ENCODE measurements at places on chromosomes 2 and 18.

- no peak for DNase-seq
Measured at GRCh38 chr2:37641582-37642171, 29.8 kb downstream of the CDC42EP3 start.

DNA sequence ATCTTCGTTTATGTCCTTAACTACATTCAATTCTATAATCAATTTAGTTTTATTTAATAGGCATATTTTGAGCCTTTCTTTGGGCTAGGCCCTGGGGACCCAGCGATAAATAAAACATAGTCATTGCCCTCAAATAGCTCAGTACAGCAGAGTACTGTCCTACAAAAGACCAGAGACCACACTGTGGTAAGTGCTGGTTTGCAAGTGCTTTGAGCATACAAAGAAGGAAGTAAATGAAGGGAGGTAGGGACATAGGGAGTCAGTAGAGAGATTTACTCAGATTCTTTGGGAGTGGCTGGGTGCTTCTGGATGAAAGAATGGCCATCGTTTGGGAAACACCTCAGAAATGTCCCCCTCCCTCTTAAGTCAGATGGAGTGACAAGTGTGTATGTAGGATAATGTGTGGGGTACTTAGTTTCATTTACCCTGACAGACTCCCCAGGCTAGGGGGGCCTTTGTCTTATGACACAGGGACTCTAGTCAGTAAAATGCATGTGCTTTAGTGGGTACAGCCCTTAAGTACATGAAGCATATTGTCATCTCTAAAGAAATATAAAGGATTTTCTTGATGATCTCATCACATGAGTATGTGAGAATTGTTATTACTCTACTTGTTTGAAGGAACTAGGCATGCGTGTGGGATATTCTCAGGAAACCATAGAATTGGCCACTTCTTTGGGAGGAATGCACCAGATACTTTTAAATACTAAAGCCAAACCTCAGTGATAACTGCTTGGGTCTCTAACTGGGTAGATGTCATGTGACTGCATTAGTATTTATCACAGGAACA lies 35.1 kb downstream of the MAPRE2 start:
- no peak for DNase-seq

- no peak for DNase-seq
Measured at GRCh38 chr2:84613082-84613481, 96.8 kb downstream of the DNAH6 start.

- DNase-seq: no peak
Measured at GRCh38 chr2:111691164-111691875, 192.7 kb downstream of the ANAPC1 start.

DNA sequence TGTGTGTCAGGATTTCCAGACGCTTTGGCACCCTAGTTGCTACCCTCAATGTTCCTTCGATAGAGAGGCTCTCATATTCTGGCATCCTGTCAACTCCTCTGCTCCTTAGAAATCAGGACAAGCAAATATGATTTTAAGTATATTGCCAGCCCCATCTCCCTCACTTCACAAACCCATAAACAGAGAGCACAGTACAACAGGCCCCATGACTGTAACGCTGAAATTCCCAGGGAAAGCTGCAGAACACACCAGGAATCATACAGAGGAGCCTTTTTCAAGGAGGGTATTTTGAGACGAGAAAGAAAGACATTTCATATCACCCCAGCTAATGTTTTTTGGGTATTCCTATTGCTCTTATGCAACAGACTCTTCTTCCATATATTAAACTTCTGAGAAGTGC lies 162.9 kb downstream of the NAPG start:
- DNase-seq: no peak

DNA sequence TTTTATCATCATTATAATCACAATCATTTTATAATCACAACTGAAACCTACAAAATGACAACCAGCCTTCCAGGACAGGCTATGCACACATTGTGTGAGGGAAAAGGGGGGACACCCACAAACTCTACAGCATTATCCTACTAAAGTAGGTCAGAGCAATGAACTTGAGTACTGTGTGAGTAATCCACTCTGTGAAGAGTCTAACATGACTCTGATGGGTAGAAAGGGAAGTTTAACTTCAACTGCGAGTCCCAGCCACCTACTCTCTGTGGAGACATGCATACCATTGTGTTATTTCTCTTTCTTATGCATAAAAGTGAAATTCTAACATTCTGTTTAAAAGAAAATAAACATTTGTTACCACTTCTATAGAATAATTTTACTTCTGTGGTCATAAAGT lies 177.9 kb downstream of the ZNF516 start:
- DNase-seq: no peak

DNA sequence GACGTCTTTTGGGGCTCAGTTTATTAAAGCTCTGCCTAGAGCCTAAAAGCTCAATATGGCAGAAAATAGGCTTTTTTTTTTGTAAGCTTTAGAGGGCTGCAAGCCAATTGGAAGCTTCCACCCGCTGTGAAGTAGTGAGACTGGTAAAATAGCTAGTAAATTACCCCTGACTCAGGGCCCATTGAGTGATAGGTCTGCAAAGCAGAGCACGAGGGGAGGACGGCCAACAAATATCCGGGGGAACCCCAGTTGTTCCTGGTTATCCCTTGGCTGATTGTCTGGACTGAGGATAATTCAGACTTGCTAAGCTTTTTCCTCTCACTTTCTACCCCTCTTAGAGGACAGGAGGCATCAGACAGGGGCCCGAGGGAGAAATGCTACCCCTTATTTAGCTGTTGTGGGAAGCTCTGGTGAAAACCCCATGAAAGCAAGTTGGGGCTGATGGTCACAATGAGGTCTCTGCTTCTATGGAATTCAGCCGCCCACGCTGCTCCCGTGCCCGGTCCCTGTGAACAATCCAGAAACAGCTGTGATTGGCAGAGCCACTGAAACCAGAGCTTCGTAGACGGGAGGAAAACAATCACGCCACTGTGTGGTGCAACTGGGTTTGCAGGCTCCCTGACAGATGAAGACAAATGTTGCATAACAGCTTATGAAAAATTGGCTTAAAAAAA lies 141.9 kb upstream of the LGALSL start:
- DNase-seq: no peak

DNA sequence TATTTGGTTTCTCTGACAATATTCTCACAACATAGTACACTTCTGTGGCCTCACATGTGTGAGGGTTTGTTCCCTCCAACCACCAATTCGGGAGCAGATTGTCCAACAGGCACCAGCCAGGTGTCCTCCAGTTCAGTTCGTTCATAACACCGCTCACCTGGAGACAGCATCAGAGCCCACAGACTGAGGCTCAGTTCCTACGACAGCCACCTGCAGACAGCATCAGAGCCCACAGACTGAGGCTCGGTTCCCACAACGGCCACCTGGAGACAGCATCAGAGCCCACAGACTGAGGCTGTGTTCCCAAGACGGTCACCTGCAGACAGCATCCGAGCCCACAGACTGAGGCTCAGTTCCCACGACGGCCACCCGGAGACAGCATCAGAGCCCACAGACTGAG lies 58.2 kb upstream of the SNTG2 start:
- DNase-seq: no peak

GRCh38 chr2:214560176-214560575 lies 149.3 kb downstream of the VWC2L start:
- DNase-seq: no peak

DNA sequence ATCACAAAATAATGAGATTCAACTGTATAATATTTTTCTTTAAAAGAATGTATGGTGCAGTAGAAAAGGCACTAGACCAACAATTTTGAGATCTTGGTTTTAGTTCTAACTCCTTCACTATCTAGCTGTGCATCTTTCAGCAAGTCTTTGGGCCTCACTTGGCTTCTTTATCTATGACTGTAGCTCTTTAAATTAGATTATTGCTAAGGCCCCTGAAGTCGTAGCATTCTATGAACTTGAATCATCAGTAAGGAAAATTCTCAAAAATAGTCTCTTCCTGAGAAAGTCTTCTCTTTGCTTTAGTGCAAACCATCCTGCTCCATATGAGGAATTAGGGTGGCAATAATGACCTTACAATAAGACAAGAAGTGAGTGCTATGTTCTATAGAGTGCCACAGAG lies 140.4 kb downstream of the FTCDNL1 start:
- no peak for DNase-seq

DNA sequence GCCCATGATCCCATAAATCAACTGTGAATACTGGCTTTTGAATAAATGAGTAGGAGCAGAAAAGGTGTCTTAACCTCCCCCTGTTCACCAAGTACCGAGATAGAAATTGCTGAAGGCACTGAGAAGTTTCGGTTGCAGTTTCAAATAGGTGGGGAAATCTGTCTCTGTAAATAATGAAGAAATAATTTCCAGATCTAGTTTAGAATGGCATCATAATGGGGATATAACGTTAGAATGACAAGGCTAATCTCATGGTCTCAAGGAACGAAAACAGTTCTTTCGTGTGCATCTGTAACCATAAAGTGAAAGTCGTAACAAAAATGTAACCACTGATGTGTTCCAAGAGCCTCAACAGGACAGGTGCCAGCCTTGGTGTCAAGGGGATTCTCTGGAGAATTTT lies 49.9 kb upstream of the TMEM18 start:
- DNase-seq: no peak

DNA sequence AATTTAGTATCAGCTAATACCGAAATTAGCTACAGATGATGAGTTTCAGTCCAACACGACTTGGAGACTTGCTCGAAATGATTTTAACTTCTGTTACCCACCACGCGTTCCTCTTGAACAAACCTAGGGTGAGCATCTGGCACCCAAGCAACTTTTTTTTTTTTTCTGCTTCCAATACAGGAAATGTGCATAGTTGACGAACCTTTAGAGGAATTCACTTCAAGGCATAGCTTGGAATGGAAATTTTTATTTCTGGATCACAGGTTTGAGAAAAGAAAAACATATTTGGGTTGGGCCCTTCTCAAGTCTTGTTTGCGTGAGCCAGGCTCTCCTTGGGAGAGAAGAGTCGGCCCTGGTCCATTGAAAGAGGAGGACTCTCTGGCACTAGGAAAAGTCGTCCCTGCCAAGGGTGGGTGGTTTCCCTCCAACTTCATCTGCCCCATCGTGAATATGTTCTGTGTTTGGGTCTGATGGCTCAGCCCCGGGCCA lies 37.4 kb upstream of the RPL31 start:
- no peak for DNase-seq

DNA sequence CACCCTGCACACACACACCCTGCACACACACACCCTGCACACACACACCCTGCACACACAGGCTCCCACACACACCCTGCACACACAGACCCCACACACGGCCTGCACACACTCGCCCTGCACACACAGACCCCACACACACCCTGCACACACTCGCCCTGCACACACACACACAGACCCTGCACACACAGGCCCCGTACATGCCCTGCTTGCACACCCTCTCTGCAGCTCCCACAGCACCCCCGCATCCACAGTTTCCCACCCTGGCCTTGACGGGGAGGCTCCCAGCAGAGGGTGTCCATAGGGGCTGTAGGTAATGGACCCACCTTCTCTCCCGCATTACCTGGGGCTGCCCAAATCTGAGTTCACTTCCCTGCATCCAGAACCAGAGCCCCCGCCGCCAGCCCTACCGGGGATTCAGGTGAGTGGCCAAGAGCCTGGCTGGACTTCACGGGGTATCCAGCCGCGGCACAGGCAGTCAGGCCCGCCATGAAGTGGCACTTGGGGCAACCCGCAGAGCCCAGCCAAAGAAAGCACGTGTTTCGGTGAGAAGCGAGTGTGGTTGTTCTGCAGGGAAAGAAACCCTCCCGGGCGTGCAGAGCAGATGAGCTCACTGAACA lies 88.6 kb upstream of the GPC1 start:
- DNase-seq: no peak

GRCh38 chr2:37561615-37562569 lies 109.5 kb downstream of the CDC42EP3 start:
- no peak for DNase-seq

GRCh38 chr2:236833501-236834073 lies 252.1 kb upstream of the COPS8 start:
- DNase-seq: no peak

DNA sequence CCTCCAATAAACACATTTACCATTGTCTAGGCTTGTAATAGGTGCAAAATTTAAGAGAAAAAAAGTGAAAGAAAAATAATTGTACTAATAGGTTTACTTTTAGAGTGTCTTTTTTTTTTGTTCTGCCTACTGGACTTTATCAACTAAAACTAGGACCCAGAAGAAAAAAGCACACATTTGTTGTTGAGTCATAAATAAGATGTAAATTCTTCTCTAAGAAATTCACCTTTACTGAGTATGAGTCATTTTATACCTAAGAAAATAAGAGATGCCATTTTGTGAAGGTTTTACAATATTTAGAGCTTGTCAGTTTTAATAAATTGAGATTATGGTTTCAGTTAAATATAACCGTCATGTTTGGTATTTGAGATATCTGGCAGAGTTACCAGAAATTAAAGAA lies 19.2 kb downstream of the FARP2 start:
- DNase-seq: no peak

- DNase-seq: no peak
Measured at GRCh38 chr2:37894601-37895000, 30.5 kb upstream of the RMDN2 start.

DNA sequence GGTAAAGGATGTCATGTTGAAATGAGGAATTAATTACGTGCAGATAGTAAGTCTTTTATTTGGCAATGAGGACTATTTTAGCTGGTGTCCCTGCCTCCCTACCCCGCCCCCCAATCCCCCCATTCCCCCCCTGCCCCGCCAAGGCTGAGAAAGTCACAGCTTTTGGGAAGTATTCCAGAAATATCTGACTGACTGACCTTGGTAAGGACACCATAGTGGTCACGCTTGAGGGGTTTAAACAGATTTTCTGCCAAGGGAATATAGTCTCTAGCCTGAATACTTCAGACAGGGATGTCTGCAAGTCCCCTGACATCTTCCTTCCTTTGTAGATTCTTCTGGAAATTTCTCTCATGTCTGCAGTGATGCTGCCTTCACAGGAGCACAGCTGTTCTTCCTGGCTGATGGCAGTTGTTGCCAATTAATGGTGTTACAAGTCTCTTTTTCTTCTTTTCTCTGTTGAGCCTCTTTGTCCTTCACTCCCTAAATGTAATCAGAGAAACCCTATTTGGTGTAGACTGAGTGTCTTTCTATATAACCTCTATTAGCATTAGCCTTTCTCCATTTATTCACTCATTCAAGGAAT lies 53.7 kb upstream of the MGAT5 start:
- no peak for DNase-seq

- no peak for DNase-seq
Measured at GRCh38 chr2:199404841-199405240, 52.9 kb downstream of the SATB2 start.

- DNase-seq: no peak
Measured at GRCh38 chr2:199230091-199230490, 227.6 kb downstream of the SATB2 start.

DNA sequence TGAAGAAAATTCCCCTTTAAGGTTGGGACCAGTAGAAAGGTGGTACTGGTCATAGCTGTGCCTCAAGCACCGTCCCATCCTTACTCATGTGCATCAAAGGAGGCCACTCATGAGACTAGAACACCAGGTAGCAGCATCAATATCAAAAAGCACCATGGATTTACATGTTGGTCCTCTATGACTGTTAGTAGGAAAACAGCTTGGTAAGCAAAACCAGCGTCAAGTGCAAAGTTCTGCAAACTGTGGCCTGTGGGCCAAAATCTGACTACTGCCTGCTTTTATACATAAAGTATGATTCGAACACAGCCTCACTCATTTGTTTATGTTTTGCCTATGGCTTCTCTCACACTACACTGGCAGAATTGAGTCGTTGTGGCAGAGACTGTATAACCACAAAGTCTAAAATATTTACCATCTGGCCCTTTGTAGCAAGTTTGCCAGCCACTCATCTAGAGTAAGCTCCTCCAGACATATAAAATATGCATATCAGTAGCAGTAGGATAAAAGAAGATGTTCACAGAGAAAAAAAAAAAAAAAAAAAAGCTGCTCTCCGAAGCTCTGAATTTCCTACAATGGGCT lies 119.7 kb upstream of the CTNNA2 start:
- no peak for DNase-seq

Measured in cortex of kidney (tissue), 1 donor.